ENCODE measurements at places on chromosomes 11 and 22.

DNA sequence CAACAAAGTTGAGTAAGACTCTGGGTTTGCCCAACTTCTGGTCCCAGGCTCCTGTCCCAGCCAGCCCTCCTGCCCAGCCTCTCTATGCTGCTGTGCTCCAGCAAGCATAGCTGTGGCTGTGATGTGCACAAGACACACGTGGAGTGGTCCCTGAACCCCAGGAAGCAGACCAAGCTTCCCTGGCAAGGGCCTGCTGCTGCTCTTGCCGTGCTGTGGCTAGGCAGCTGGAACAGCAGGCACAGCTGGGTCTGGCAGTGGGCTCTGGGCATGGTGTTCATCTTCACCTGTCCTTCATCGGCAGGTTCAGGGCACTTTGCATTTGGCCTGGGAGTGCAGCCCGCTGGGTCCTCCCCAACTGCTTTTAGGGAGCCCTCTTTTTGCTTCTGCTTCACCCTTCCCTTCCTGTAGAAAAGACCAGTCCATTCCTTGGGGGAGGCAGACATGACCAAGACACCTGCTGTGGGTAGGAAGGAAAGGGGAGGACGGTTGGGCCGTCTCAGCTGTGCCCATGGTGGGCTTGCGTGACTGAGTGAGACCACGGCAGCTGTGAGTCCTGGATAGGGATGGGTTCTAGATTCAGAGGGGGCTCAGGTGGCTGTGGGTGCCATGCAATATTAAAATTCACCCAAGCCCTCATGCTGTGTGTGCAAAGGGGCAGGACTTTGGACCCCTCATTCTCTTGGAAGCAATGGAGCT, 26.1 kb upstream of the ETS1 start:
- DNase-seq: no peak

GRCh38 chr11:111310723-111311122, 12.4 kb downstream of the POU2AF3 start:
- DNase-seq: no peak

DNA sequence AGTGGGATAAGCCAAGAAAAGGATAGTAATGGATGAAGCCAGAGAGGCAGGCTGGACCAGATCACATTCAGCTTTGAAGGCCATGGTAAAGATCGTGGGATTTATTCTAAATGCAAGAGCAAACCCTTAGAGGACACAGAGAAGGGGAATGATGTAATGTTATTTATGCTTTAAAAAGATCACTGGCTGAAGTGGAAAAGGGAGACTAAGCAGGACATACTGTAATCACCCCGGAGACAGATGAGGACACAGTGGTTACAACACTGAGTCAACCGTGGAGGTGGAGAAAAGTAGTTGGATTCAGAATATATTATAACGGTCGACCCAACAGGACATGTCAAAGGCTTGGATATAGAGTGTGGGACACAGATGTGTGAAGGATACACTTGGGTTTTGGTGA, 38.5 kb downstream of the CDON start:
- DNase-seq: no peak

- DNase-seq: peak; percentile 72
These were observed 10.5 kb upstream of the TMEM121B start for GRCh38 chr22:17131686-17132085.

GRCh38 chr22:26806445-26807175, 149.2 kb downstream of the MIAT start:
- DNase-seq: no peak

DNA sequence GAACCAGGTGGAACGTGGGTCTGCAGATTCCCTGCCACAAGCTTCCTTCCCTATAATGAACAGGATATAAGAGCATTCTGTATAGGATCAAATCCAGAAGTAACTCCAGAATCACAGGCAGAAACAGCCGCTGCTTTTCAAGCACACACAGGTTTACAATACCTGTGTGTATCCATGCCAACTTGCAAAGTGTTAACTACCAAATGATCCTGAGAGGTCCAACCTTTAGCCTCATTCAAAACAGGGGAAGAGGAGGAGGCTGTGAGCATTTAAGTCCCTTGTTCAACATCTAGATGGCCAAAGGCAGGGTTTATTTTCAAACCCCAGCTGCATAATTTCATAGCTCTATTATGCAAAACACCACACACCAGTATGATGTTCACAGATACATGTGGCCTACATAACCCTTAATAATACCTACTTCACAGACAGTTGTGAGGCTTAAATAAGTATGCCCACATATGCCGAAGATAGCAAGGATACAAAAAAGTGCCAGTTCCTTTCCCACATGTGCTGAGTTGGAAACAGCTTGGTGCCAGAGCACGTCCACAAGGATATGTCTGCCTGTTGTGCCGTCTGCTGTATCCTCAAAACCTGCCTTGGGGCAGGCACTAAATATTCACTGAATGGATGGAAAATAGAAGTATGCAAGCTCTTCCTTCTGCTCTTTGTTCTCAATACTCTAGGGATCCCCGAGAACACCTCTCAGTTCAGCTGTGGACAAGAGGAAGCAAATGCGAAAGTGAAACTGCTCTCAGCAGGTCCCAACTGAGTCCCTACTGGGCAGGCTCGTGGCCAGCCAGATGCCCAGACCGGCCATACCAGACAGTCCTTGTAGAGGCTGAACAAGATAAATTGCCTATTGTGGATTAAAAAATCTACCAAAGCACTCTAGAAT, 66.8 kb downstream of the LARGE1 start:
- DNase-seq: peak; percentile 59

- DNase-seq: no peak
These were observed 78.2 kb downstream of the PPP2R1B start for GRCh38 chr11:111688013-111688412.

DNA sequence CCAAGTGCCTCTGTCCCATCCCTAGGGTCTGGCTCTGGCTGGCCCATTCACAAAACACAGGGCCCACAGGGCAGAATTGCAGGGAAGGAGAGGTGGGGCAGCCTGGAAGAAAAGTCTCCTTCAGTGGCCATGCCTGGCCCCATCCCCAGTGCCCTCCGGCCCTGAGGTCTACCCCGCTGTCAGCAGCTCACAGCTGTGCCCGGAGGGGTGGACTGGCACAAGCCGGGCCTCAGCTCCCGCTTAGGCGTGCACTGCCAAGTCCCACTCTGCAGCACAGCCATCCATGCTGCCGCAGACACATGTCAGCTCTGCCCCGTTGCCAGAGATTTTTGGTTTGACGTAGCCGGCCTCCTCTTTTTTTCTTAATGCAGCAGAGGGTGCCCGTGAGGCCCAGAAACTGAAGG, 3.9 kb upstream of the SCN2B start:
- peak; percentile 93 for DNase-seq

GRCh38 chr22:20414450-20414849, 20.5 kb downstream of the ZNF74 start:
- DNase-seq: no peak

DNA sequence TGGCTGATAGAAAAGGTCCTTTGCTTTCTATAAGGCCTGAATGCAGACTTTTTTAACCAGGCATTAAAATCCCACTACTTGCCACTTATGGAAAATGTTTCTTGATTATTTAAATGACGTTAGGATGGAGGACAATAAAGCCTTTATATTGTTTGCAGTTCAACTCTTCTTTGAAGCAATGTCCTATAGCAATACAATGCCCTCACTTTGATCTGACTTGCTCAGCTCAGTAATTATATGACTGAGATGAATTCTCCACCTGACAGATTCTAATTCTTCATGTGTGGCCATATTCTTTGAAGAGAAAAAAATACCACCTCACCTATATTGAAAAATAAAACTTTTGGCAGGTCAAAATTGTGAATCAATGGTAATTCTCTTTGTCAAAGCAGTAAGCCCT, 182.0 kb upstream of the MTMR2 start:
- DNase-seq: no peak

GRCh38 chr22:26553056-26553752, 36.7 kb downstream of the TPST2 start:
- no peak for DNase-seq

GRCh38 chr11:45024316-45024715, 73.6 kb upstream of the TP53I11 start:
- no peak for DNase-seq

GRCh38 chr11:113721462-113722066, 15.5 kb upstream of the TMPRSS5 start:
- DNase-seq: no peak

All from head of caudate nucleus (tissue), 42 donors.